AG10803 (cell line): ENCODE measurements at places on chromosomes 12 and 14.
A peak's percentile ranks its signal among the peaks of the same experiment; 100 is the strongest.

GRCh38 chr14:104400355-104400754 lies 179.2 kb upstream of the C14orf180 start:
- no peak for DNase-seq

GRCh38 chr14:80310938-80311750 lies 99.8 kb upstream of the DIO2 start:
- peak; percentile 18 for DNase-seq

GRCh38 chr12:109016978-109017377 lies 3.9 kb downstream of the SVOP start:
- no peak for DNase-seq

DNA sequence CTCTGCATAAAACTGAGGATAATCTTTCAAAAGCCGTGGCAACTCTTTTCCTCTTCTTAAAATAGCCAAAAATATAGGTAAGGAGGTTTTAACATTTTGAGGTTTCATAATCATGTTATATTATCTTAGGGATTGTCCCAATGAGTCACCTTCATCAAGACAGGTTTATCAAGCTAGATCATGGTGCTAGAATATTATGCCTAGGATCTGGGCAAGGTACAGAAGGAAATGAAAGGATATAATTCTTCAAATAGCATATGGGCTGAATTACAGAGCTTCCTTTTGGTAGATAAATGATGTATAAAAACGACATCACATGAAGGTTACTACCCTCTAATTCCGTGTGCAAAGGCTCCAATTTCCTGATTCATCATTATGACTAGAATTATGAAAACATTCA lies 28.6 kb upstream of the TBC1D15 start:
- DNase-seq: no peak

- DNase-seq: no peak
Measured at GRCh38 chr14:58846682-58847465, 209.1 kb downstream of the DACT1 start.

GRCh38 chr12:106223485-106224354 lies 24.1 kb downstream of the CKAP4 start:
- DNase-seq: peak; percentile 77

DNA sequence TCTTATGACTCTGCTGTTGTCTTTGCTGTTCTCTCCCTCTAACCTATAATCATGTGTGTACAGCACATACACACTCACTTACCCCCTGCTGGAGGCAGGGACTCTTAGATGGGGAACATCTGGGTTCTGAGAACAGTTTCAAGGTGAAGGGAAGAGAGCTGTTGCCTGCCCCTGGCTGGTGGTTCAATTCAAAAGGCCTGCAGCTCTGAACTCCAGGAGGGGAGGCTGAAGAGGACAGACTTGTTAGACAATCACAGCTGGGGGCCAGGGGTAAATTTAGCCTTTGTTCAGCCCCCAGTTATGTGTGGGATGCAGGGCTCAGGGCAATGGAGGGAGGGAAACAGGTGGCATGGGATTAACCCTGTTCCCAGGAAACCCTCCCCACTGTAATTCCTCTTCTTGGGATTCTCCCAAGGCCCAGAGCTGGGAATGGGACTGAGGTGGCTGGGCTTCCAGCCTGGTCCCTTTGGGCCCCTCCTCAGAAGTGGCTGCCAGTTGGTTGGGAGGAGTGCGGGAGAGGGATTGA lies 1.9 kb downstream of the MYL6B start:
- DNase-seq: no peak

- DNase-seq: no peak
Measured at GRCh38 chr14:75840911-75841310, 140.9 kb downstream of the TGFB3 start.

DNA sequence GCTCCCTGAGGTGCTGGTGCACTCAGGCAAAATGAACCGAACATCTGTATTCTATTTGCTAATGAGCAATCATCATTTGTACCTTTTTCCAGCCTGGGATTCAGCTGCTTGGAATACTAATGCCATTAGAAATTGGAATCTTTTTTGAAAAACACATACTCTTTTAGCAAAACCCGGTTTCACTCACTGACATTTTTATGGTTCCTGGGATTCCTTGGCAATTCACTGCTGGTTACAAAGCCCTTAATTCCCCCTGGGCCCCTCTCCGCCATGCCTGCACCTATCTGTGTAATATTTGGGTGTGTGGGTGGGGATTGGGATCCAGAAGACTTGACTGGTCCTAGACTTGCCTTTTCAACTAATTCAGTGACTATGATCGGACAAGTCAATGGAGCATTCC lies 199.1 kb downstream of the FOXN3 start:
- DNase-seq: peak; percentile 25

- no peak for DNase-seq
Measured at GRCh38 chr12:30990316-30990715, 63.8 kb downstream of the TSPAN11 start.

- DNase-seq: peak; percentile 80
Measured at GRCh38 chr12:58916921-58917511, 3.3 kb downstream of the LRIG3 start.

DNA sequence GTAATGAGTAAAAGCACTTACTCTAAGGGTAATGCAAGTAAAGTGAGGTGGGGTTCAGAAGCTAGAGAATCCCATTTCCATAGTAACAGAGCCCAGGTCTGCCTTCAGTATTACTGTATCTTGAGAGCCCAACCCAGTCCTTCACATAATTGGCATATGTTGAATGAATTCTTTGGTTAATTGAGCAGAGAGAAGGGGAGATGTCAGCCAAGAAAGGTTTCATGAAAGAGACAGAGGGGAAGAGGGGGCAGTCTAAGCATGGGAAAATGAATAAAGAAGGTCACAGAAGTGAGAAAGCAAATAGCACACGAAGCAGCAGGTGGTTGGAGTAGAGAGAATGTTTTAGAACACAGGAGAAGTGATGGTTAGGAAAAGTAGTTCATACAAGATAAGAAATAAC lies 371.1 kb downstream of the SEC23A start:
- DNase-seq: no peak

GRCh38 chr12:126419131-126419530 lies 1353.9 kb downstream of the AACS start:
- no peak for DNase-seq

- peak; percentile 98 for DNase-seq
Measured at GRCh38 chr12:88946372-88946997, 366.2 kb upstream of the KITLG start.

GRCh38 chr14:57388067-57388466 lies 2.3 kb upstream of the NAA30 start:
- DNase-seq: peak; percentile 16

- peak; percentile 21 for DNase-seq
Measured at GRCh38 chr12:113439606-113440030, 17.4 kb downstream of the SDSL start.
